Hematopoietic multipotent progenitor cell treated with erythropoietin and hydrocortisone succinate and interleukin-3 and kit ligand, for 6 days (in vitro differentiated cells): ENCODE measurements at places on chromosomes 2 and 18.
A peak's percentile ranks its signal among the peaks of the same experiment; 100 is the strongest.

DNA sequence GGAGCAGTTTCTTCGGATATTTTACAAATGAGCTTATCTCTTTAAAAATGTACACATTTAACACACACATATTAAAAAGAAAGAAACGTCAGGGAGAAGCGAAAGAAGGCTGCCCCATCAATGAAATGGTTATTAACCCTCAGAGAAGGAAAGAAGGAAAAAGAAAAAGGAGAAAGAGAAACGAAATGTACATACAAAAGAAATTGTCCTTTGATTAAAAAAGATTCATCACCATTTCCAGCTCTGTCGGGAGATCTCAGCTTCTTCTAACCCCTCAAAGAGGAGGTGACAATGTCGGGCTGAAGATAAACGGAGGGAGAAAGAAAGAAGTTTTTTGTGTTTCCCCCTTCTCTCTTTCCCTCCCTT lies 1.5 kb downstream of the IKZF2 start:
- peak; percentile 27 for DNase-seq

GRCh38 chr2:105391058-105391627 lies 7.7 kb downstream of the FHL2 start:
- DNase-seq: no peak

- DNase-seq: no peak
These were observed 52.8 kb upstream of the RMDN2 start for GRCh38 chr2:37872192-37872750.

- DNase-seq: no peak
These were observed 46.1 kb downstream of the SIGLEC15 start for GRCh38 chr18:45871431-45872084.

- DNase-seq: no peak
These were observed 5.1 kb downstream of the PKDCC start for GRCh38 chr2:42052702-42053481.

DNA sequence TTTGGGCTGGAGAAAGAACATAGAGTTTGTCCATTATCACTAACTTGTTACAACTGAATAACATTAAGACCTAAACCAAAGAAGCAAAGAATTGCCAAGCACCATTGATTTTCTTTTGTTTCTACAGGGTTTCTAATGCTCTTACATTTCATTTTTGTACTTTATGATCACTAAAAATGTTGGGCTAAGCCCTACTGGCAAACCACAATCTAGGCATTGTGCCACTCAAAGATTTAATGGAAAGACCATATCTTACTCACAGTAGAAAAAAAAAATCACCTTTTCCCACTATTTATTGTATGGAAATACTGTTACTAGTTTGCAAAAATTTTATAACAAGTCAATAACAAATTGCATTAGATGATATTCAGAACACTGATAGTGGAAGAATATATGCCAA lies 447.4 kb upstream of the PKDCC start:
- no peak for DNase-seq

- no peak for DNase-seq
These were observed 75.7 kb downstream of the MYO1B start for GRCh38 chr2:191320881-191321280.

GRCh38 chr2:86476918-86477317 lies 35.7 kb downstream of the KDM3A start:
- DNase-seq: no peak

GRCh38 chr2:219567791-219568361 lies 3.5 kb downstream of the OBSL1 start:
- no peak for DNase-seq
